Frontal cortex (tissue), 4 donors: ENCODE measurements at places on chromosomes 1 and 21.

GRCh38 chr1:117615474-117615873, 9.6 kb downstream of the TENT5C start:
- no peak for DNase-seq

DNA sequence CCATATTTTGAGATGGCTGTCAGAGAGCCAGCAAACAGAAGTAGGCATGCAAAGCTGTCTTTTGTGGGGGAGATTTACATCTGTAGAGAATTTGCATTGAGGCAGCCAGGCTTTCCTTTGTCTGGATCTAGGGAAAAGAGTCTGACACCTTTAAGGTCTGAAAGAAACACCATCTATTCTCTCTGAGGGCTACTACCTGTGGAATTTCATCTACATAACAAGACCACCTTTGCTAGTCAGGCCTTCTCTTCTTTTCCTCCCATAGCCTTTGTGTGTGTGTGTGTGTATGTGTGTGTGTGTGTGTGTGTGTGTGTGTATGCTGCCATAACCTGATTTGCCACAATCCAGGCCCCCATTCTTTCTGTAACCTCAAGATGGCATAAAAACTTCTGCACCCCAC, 28.4 kb upstream of the DMRTB1 start:
- DNase-seq = no peak

GRCh38 chr1:208686592-208686991, 442.4 kb upstream of the PLXNA2 start:
- no peak for DNase-seq

DNA sequence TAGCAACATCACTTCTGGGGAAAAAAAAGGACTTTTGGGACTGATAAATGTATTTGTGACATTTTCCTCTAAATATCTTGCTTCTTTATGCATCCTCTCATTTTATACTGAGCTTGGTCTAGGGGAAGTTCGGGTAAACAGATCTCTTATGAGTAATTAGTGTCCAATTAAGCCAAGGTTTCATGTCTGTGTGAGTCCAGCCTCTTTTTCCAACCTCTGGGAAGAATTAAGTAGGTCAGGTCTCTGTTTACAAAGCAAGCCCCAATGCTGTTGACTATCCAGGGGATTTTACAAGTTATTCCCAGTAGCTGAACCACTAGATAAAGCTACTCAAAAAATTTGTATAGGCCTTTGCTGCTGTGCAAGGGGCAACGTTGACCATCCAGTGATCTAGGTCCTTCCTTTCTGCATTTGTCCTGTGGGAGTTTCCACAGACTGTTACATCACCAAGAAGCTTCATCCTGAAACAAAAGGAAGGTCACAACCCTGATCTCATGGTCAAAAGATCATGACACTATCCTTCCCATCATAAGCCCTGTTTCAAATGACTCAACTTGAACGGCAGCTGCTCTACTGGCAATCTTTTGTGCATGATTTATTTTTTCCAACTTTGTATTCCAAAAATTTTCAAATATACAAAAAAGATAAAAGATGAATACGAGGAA, 74.3 kb downstream of the ETS2 start:
- no peak for DNase-seq

- no peak for DNase-seq
These were observed 81.6 kb downstream of the MATN1 start for GRCh38 chr1:30641572-30642353.

- no peak for DNase-seq
These were observed 44.2 kb downstream of the RPAP2 start for GRCh38 chr1:92343061-92343460.

GRCh38 chr21:45523411-45524101, 18.7 kb downstream of the SLC19A1 start:
- no peak for DNase-seq

GRCh38 chr1:20322081-20322824, 31.6 kb downstream of the VWA5B1 start:
- peak; percentile 58 for DNase-seq

GRCh38 chr1:153404768-153405167, 11.6 kb upstream of the S100A7A start:
- DNase-seq = no peak

- no peak for DNase-seq
These were observed 42.0 kb upstream of the LDLRAP1 start for GRCh38 chr1:25501235-25502058.

DNA sequence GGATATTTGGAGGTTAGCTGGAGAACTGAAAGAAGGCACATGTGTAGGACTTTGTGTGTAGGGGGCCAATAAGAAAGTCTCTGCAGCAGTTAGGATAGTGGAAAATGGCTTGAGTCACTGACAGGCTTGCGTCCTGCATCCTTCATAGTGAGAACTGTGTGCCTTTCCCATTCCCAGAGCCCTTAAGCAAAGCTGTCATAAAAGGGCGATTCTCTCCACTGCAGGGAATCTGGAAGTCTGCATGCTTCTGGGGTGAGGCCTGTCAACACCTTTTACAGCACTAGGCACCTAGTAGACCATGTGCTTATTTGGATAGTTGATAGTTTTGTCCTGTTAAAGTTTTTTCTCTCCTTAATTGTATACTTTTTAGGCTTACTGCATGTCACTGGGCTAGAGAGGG, 39.4 kb upstream of the MACF1 start:
- DNase-seq = no peak

GRCh38 chr1:229047840-229048620, 222.9 kb upstream of the RAB4A start:
- no peak for DNase-seq

DNA sequence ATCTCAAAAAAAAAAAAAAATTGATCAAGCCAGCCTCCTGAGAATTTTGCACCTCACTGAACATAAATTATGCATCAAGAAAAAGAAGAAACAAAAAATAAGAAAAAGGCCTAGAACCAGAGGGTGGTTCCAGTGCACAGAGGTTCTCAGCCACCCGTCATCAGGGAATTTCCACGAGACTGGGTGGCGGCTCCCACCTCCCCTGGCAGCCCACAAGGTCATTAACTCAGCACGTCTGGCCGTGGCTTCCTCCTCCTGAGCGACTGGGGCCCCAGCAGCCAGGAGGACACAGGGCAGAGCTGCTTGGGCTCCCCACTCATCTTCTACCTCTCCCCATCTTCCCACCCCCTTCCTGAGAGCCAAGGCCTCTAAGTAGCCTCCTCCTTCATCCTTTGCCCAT, 15.7 kb upstream of the TMEM51 start:
- DNase-seq = no peak

- no peak for DNase-seq
These were observed 87.8 kb upstream of the S1PR1 start for GRCh38 chr1:101148980-101149379.

DNA sequence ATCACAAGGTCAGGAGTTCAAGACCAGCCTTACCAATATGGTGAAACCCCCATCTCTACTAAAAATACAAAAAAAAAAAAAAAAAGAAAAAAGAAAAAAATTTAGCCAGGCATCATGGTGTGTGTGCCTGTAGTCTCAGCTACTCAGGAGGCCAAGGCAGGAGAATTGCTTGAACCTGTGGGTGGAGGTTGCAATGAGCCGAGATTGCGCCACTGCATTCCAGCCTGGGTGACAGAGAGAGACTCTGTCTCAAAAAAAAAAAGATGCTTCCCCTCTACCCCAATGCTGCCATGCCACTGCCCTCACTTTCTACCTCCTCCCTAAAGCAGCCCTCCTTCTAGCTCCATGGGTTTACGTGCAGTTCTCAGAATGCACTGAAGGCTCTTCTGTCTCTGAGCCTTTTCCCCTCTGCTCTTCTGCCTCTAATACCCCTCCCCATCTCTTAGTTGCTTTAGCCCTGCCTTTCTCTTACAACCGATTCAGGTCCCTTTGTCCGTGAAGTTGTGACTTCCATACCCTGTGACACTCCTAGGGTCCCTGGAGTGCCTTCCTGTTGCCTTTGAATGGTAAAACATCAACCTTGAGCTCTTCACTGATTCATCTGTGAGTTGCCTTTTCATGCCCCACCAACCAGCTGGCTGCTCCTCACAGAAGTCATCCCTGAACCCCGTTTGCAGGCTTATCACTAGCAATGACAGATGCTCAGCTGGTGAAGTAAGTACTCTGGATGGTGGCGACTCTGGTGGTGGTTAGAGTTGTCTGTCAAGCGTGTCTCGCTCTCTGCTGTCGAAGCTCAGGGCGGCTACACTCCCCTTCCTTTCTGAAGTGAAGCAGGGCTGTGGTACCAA, 234.9 kb downstream of the RHOU start:
- DNase-seq = no peak

- no peak for DNase-seq
These were observed 38.9 kb downstream of the TOR3A start for GRCh38 chr1:179120736-179121135.

- DNase-seq = no peak
These were observed 1.7 kb downstream of the H3-3A start for GRCh38 chr1:226063977-226064815.

DNA sequence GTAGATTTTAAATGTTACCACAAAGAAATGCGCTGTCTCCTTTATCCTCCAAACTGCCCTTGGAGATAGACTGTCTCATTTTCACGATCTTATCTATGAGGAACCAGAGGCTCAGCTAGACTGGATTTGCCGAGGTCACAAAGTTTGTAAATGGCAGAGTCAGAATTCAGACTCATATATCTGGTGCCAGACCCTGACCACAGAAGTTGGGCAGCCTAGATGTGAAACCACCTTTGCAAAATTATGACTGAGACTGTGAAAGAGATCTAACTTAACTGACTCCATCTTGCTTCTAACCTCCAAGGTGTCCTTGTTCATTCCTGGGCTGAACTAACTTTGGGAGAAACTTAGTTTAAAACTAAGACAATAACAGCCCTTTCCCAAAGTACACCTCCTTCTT, 14.1 kb downstream of the CNR2 start:
- no peak for DNase-seq

DNA sequence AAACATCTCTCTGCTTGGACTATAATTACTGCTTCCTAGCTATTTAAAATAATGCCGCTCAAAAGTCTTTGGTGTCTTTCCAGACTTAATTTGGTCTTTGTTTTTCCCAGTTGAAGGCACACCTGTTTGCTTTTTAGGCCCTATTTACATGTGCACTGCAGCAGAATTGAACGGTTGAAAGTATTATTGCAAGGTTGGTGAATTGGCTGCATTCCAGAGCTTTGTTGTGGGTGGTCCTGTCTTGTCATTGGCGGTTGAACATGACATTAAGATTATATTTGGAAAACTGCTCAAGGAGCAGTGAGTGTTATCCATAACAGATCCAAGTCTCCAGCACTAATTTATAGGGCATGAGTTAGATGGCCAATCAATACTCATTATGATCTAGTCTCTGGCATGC, 656.3 kb downstream of the PTPRC start:
- DNase-seq = no peak

DNA sequence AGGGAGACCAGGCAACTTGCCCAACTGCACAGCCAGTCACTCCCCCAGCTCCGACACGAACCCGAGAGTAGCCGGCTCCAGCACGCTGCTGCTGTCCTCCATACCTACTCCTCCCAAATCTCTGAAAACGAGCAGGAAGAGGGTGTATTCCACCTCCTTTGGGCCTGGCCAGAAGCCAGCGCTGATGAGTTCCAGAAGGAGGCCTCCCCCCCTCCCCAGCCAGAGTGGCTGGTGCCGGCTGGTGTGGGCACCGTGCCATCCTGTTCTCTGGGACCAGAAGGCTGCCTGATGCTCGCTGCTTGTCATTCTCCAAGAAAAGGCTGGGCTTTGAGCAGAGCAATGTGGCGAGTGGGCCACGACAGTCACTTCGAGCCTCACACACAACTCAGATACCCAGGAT, 22.2 kb downstream of the KCNN3 start:
- peak; percentile 78 for DNase-seq

GRCh38 chr1:230863449-230863848, 4.9 kb downstream of the C1orf198 start:
- no peak for DNase-seq

- no peak for DNase-seq
These were observed 14.0 kb downstream of the F3 start for GRCh38 chr1:94527447-94528031.

- DNase-seq = peak; percentile 30
These were observed 51.4 kb upstream of the C8B start for GRCh38 chr1:57017200-57017599.

GRCh38 chr1:199109160-199109559, 470.3 kb downstream of the PTPRC start:
- DNase-seq = no peak

DNA sequence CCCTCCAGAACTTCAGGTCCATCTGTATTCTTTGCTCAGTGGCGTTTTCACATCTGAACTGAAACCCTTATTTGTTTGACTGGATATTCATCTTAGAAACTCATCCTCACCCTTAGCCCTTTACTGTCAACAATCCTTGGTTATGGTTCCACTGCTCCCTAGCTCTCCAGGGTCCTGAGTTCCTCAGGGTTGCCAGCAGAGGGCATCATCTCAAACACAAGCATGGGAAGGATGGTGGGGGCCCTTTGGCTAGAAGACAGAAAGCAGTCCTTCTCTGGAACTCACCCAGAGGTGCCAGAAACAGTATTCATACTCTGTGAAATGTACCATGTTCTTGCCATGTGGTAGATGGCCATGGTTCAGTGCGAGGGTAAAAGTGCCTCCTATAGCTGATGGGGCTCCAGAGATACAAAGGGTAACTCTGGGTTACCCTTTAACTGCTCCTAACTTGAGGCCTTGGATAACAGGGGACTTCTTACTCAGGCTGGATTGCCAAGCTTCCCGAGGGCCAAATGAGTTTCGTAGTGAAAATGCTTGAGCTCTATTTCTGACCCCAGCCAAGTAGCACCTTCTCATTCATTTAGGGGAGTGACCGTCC, 11.3 kb downstream of the NCSTN start:
- DNase-seq = no peak

- DNase-seq = peak; percentile 11
These were observed 1.0 kb downstream of the TMEM201 start for GRCh38 chr1:9589719-9590157.

DNA sequence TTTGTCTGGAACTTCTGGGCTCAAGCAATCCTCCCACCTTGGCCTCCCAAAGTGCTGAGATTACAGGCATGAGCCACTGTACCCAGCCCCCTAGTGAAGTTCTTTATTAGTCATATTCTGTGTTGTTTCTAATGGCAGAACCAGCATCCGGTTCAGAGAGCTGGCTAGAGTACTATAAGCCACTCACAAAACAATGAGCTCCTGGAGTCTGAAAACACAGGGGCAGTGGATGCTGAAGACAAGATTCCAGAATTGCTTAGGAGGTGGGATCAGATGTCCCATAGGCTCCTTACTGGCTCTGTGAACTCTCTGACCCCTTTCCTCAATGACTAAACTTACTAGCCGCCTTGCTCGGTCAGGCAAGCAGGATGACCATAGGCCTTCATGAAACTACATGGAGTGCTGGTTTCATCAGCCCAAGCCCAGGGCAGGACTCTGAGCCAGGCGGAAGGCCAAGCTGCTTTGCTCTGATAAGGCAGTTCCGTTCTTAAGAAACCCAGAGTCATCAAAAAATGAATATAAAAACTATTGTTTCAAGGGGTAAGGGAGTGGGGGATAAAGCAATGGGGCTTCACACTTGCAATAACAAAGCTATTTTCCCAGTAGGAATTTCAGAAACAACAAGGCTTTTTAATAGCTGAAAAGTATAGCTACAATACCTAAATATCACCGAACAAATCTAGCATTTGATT, 8.1 kb downstream of the MTHFR start:
- no peak for DNase-seq

DNA sequence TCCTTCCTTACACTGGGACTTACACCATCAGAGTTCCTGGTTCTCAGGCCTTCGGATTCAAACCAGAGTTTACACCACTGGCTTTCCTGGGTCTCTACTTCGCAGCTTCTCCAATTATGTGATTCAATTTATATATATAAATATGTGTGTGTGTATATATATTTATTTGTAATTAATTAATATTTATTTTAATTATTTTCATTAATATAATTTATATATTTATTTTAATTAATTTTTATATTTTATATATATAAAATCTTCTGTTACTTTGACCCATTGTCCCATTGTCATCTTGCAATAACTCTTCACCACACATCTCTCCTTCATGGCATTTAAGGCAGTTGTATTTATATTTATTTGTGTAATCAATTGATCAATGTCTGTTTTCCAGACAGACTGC, 28.4 kb upstream of the ST6GALNAC3 start:
- no peak for DNase-seq
